ENCODE measurements at places on chromosomes 4 and X. TPM values are rescaled to one million over a fixed set of nuclear protein-coding genes. Genes with fewer than 3 reads are reported as not detected.
A peak's percentile ranks its signal among the peaks of the same experiment; 100 is the strongest.

DNA sequence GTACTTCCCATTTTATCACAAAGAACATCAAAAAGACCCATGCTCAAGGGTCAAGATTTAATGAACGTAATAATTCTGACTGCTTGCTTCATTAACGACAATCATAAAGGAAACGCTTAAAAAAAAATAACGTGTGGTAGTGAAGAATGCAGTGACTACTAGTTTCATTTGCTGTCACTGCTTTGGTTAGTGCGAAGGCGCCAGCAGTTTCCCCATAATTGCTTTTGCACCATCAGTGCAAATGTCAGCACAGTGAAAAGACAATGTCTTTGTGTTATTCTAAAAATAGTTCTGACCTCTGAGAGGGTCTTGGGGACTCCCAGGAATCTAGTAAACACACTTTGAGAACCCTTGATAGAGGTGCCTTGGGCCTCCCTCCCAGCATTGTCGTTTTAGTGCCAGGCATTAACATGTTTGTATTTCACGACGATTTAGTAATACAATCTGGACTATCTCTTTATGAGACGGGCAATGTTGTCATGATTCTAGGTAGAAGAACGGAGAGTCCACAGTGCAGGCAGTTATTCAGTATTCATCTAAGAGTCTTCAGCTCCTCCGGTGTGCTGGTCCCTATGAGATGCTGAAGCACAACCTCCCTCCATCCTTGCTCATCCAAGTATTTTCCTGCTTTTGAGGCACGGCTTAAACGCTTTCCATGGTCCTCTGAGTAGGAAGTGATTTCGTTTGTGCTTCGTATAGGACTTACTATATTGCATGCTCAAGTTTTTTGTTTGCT, 71.0 kb downstream of the AFF1 start:
- H3K27me3 ChIP-seq: no peaks in the 10 kb centered on the region
- DNase-seq: peak; percentile 6
- H3K36me3 ChIP-seq: no peaks in the 10 kb centered on the region
- H3K4me3 ChIP-seq: peak overlapping the region; percentile 97
- H3K27ac ChIP-seq: peak overlapping the region; percentile 40

The P2RY4 gene
- not detected for total RNA-seq

The ARHGAP10 gene
- total RNA-seq: 4.2 TPM

The DDIT4L gene
- 0.14 TPM for total RNA-seq

GRCh38 chr4:79334783-79335182, 8.9 kb upstream of the NAA11 start:
- no peak overlapping the region for H3K27ac ChIP-seq
- no peaks in the 10 kb centered on the region for H3K36me3 ChIP-seq
- H3K27me3 ChIP-seq: no peaks in the 10 kb centered on the region
- no peak overlapping the region for H3K4me3 ChIP-seq
- DNase-seq: no peak

- no peak for DNase-seq
- H3K4me3 ChIP-seq: no peak overlapping the region
- no peaks in the 10 kb centered on the region for H3K36me3 ChIP-seq
- H3K27ac ChIP-seq: no peak overlapping the region
- no peaks in the 10 kb centered on the region for H3K27me3 ChIP-seq
Measured at GRCh38 chr4:151808120-151808529, 47.3 kb upstream of the GATB start.

The CSTF2 gene
- total RNA-seq: 28.7 TPM

DNA sequence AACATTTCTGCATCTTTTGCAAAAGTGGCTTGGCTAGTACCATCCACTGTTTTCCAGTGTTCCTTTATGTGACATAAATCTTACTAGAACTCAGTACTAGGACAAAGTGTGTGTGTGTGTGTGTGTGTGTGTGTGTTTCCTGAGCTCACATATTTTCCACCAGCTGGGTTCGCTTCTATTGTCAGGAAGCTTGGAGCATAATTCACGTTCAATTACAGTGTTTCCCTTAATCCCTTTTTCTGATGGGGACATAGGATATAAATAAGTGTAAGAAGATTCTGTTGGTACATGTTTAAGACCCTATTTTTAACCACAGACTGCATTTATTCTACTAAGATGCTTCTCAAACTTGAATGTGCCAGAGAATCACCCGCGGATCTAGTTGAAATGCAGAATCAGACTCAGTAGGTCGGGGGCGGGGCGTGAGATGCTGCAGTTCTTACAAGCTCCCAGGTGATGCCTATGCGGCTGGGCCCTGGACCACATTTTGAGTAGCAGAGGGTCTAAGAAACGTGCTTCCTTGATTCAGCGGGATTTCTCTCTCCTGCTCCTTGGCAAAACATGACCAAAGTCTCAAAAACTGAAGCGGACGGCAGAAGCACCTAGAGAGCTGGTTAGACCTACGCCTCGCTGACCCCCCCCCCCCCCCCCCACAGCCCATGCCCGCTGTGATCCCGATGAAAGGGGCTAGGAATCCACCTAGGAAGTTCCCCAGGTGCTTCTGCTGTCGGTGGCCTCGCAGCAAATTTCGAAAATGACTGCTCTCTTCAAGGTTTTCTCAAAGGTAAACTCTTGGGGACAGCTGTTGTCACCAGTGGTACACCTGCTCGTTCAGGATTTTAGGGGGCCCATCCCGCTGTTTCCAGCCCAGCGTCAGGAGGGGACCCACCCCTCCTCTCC, 797 bp downstream of the CD99L2 start:
- no peak for DNase-seq
- H3K36me3 ChIP-seq: no peaks in the 10 kb centered on the region

GRCh38 chr4:180116840-180117239, 2126.4 kb upstream of the TENM3 start:
- H3K36me3 ChIP-seq: no peaks in the 10 kb centered on the region
- H3K27ac ChIP-seq: no peak overlapping the region
- no peak overlapping the region for H3K4me3 ChIP-seq
- DNase-seq: no peak

- no peak overlapping the region for H3K4me3 ChIP-seq
- H3K4me1 ChIP-seq: no peaks in the 10 kb centered on the region
- H3K27me3 ChIP-seq: peaks cover 2% of the 10 kb centered on the region
Measured at GRCh38 chrX:109782994-109783700, 50.1 kb upstream of the ACSL4 start.

DNA sequence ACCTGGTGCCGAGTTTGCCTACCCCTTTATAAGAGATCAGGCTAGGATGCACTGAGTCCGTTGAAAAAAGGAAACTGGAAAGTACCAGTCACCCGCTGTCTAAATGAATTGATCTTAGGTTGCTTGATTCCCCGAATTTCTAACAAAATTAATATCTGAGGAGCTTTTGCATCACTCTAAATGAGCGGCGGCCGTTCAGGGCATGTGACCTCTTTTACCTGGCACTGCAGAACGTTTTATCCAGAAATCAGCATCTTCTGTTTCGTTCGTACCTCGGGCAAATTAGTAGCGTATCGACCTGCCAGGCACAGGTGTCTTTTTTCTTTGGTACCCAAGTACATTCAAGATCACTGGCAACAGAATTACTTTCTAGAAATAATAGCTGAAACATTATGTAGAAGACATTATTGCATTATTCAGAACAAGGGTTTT, 876 bp downstream of the KLHL2 start:
- peak overlapping the region; percentile 92 for H3K4me3 ChIP-seq
- DNase-seq: no peak
- peaks cover 27% of the 10 kb centered on the region for H3K4me1 ChIP-seq
- H3K36me3 ChIP-seq: no peaks in the 10 kb centered on the region

The LIMCH1 gene
- 15.1 TPM for total RNA-seq

The GPR173 gene
- 13.0 TPM for total RNA-seq

The NEXMIF gene
- total RNA-seq: 1.9 TPM

GRCh38 chrX:8939322-8939721, 94.6 kb downstream of the FAM9B start:
- H3K36me3 ChIP-seq: peaks cover 8% of the 10 kb centered on the region
- H3K27me3 ChIP-seq: no peaks in the 10 kb centered on the region
- no peak overlapping the region for H3K27ac ChIP-seq
- peaks cover 3% of the 10 kb centered on the region for H3K4me1 ChIP-seq
- no peak overlapping the region for H3K4me3 ChIP-seq
- DNase-seq: no peak

The LONRF3 gene
- total RNA-seq: 0.30 TPM

The POU3F4 gene
- total RNA-seq: 13.0 TPM

The TBX22 gene
- 0.26 TPM for total RNA-seq

The KIT gene
- 18.7 TPM for total RNA-seq

DNA sequence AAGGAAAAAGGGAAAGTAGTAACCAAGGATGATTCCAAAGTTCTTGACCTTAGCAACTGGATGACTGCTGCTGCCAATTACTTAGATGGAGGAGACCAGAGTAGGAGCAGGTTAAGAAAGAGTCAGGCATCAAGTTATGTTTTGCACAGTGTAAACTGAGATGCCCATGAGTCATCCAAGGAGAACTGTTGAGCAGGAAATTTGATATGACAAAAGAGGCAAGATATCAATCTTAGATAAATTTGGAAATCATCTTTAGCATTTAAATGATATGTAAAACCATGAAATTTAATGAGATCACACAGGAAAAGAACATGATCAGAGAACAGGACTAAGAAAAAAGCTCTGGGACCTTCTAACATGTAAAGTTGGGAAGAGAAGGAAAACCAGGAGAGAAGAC, 361.3 kb downstream of the OPHN1 start:
- no peaks in the 10 kb centered on the region for H3K27me3 ChIP-seq
- H3K27ac ChIP-seq: no peak overlapping the region
- no peak for DNase-seq

GRCh38 chrX:63765712-63766111, 19.3 kb downstream of the ARHGEF9 start:
- peaks cover 11% of the 10 kb centered on the region for H3K36me3 ChIP-seq
- H3K4me3 ChIP-seq: no peak overlapping the region

GRCh38 chrX:47662144-47662657, 3.2 kb upstream of the UXT start:
- no peaks in the 10 kb centered on the region for H3K36me3 ChIP-seq
- no peak overlapping the region for H3K27ac ChIP-seq
- H3K4me3 ChIP-seq: no peak overlapping the region
- DNase-seq: no peak

GRCh38 chrX:39950018-39950688, 147.6 kb downstream of the BCOR start:
- H3K27me3 ChIP-seq: no peaks in the 10 kb centered on the region
- H3K4me1 ChIP-seq: peaks cover 38% of the 10 kb centered on the region
- DNase-seq: no peak
- no peaks in the 10 kb centered on the region for H3K36me3 ChIP-seq

DNA sequence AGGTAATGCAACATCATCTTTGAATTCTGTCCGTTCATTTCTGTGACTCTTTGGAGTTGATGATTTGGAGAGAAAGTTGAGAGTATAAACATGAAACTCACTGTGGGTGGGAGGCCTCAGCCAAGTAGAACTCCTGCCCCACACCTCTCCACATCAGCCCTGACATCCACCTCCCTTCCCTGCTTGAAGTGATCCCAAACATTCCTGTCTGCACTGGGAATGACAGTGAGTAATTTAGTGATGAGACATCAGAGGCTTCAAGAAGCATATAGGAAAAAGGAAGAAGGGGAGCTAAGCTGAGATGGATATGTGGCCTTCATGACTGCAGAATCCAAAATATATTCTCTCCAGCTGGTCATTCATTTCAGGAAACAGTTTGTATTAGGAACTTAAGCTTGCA, 151.8 kb downstream of the SPATA18 start:
- peaks cover 10% of the 10 kb centered on the region for H3K4me1 ChIP-seq
- no peak overlapping the region for H3K4me3 ChIP-seq
- H3K36me3 ChIP-seq: no peaks in the 10 kb centered on the region

DNA sequence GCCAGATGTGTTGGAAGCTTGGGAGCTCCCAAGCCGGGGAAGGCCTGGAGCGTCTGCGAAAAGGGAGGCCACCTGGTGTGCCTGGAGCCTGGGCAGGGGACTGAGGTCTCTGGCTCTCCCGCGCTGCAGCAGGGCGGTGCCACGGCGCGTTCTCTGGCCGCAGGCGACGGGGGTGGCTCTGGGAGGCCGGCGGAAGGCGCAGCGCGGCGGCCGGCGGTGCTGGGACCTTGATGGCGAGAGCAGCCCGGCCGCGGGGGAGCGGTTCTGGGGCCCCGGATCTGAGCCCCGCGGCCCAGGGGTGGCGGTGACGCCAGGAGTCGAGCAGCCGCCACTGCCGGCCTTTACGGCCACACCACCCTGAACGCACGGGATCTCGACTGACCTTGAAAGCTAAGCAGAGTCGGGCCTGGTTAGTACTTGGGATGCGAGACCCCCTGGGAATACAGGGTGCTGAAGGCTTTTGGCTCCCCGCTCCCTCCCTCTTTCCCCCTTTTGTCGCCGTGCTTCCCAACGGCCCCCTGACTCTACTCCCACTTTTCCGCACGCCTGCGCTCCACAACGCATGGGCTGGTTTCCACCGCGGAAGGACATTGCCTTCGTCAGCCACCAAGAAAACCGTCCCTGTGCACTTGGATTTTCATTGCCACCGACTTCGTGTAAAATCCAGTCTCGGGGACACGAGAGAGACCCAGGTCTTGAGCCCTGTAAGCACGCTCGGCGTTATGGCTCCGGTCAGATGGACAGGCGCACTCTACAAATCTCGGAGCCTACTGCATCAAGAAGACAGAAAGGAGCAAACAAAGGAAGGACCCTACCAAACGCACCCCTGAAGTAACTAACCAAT, 9.5 kb downstream of the FRG2 start:
- no peak overlapping the region for H3K27ac ChIP-seq
- no peak for DNase-seq
- H3K36me3 ChIP-seq: peaks cover 12% of the 10 kb centered on the region
- no peaks in the 10 kb centered on the region for H3K27me3 ChIP-seq
- no peaks in the 10 kb centered on the region for H3K4me1 ChIP-seq

The NPY1R gene
- 0.49 TPM for total RNA-seq

The BEND2 gene
- total RNA-seq: not detected

DNA sequence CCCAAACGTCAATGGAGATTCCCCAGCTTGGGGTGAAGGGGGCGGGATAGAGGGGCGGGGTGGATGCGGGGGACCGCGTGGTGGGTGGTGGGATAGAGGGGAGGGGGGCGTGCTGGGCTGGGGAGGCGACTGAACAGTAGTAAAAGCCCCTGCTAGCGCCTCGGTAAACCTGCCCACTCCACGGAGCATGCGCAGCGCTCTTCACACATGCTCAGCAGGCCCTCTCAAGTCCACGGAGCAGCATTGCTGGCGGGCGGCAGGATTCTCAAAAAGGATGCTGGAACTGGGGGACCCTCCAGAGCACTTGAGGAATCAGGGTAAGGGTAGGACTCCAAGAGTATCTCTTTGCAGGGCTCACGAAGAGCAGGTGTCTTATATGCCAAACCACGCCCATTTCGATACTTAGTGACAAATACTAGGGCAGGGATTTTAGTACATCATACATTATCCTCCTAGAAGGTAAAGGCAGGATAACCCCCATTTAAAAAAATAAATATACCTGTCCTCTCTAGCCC, 378 bp upstream of the RPS6KA6 start:
- peaks cover 4% of the 10 kb centered on the region for H3K36me3 ChIP-seq
- peak; percentile 44 for DNase-seq
- H3K4me1 ChIP-seq: peaks cover 10% of the 10 kb centered on the region
- no peak overlapping the region for H3K27ac ChIP-seq

DNA sequence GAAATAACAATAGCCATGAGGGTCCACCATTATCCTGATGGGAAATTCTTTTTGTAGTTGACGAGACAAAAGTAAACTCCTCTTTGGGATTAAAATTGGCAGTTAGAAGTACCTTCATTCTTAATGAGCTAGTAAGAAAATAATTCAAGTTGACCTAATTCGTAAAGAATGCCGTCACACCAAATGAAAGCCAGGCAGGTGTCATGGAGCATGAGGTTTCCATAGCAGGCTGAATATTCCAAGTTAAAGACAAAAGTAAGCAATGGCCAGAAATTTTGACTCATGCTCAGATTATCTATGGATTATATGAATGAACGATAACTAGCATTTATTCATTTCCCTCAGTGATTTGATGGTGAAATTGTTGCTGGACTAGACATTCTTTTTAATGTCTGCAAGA, 192.2 kb upstream of the FAT1 start:
- H3K4me3 ChIP-seq: no peak overlapping the region
- no peaks in the 10 kb centered on the region for H3K36me3 ChIP-seq
- H3K27me3 ChIP-seq: no peaks in the 10 kb centered on the region

All from neural crest cell (in vitro differentiated cells).